ENCODE measurements at places on chromosomes 2 and 18. TPM values are rescaled to one million over a fixed set of nuclear protein-coding genes. Genes with fewer than 3 reads are reported as not detected.

GRB14 gene
- total RNA-seq, result 3.4 TPM

EN1 gene
- total RNA-seq, result not detected

MAP3K19 gene
- not detected for total RNA-seq

C2orf80 gene
- total RNA-seq, result not detected

AQP12A gene
- total RNA-seq, result not detected

FAM237A gene
- not detected for total RNA-seq

MC5R gene
- total RNA-seq, result not detected

HYCC2 gene
- total RNA-seq, result 10.7 TPM

Measured in PC-9 (cell line).